Stimulated activated CD8-positive, alpha-beta memory T cell treated with anti-CD3 and anti-CD28 coated beads, Interleukin-4, amount 100 ng/mL, for 4 hours (primary cell): ENCODE measurements at places on chromosomes 5 and 9.

GRCh38 chr5:158382473-158382872 is 523.5 kb upstream of the CLINT1 start:
- no peak for DNase-seq

DNA sequence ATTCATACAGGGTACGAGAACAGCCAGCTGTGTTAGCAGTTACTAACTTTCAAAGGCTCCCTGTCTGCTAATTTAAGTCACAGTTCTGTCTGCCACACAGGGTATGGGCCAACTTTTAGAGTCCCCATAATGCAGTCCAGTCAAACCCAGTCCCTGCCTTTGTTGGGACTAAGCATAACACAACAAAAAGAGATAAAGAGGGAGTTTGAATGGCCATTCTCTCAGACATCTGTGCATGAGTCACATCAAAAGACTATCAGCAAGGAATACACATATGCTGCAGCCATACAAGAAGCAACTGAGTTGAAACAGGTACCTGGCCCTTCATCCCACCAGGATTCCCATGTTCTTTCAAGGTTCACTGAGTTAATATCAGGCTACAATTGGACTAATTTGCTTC is 744.5 kb upstream of the C9orf72 start:
- DNase-seq, result no peak

- no peak for DNase-seq
These were observed 100.9 kb downstream of the ATP10B start for GRCh38 chr5:160750938-160751657.

DNA sequence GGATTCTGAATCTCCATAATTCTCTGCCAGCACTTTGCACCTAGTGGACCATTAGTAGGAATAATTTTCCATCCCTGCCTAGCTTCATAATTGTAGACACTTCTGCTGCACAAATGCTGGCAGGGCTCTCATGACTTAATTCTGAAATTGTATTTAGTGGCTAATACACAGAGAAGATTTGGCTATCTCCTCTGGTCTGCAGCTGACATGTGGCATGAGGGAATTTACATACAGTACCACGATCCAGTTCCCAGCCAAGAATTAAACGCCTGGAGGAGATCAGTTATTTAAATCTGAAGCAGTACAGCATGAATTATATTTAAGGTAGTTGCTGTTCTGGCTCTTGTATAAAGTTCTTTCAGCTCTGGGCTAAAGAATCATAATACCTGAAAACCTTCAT is 46.5 kb downstream of the IQGAP2 start:
- DNase-seq, result no peak

- DNase-seq, result no peak
These were observed 133.9 kb upstream of the SPEF2 start for GRCh38 chr5:35483780-35484179.

DNA sequence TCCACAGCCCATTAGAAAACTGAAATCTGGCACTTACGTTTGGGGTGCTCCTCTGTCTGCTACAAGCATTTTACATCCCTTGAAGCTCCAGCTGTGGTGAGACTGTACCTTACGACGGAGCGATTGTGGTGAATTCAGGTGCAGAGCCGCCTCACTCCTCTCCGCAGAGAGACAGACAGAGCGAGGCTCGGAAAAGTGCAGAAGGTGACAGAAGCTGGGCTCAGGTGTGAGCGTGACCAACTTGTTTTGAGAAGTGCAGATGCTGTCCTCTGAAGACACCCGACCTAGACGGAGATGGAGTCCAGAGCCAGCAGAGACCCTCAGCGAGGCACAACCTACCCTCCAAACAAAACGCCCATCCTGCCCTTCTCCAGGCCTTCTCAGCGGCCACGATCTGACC is 196.5 kb downstream of the MED10 start:
- DNase-seq, result no peak

GRCh38 chr5:95730011-95730700 is 980 bp upstream of the RHOBTB3 start:
- no peak for DNase-seq

GRCh38 chr9:98375138-98375726 is 119.8 kb upstream of the TBC1D2 start:
- DNase-seq, result no peak

GRCh38 chr9:131663288-131663687 is 76.6 kb downstream of the RAPGEF1 start:
- DNase-seq, result no peak

DNA sequence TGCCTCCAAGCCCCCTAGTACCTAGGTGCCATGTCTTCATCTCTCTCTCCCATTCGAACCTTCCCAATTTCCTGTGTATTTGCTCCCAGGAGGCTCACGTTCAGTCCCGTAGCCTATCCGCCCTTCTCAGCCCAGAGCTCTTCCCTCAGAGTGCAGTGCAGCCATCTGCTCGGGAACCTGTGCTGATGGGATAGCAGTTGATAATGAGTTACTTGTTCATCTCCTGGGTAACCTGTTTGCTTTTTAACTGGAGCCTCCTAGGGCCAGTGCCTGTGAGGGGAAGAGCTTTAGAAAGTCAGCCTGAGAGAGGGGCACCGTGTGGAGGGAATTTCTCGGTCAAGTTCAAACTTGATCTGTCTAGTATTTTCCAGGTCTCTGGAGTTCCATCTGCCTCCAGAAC is 229.8 kb upstream of the IL12B start:
- no peak for DNase-seq

- no peak for DNase-seq
These were observed 23.6 kb upstream of the PDE4D start for GRCh38 chr5:59917121-59917520.

- DNase-seq, result no peak
These were observed 78.2 kb downstream of the GTF3C4 start for GRCh38 chr9:132748450-132748849.

- no peak for DNase-seq
These were observed 92.1 kb downstream of the CDKN2A start for GRCh38 chr9:21902136-21902535.

DNA sequence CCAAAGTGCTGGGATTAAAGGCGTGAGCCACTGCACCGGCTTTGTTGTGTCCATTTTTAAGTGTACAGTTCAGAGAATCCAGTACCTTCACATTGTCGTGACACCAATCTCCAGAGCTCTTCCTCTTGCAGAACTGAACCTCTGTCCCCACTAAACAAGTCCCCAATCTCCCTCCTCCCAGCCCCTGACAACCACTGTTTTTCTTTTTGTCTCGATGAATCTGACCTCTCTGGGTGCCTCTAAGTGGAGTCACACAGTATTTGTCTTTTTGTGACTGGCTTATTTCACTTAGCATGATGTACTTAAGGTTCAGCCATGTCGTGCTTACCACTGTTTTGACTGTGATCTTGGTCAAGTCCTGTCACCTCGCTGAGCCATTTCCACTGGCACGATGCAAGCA is 1.6 kb downstream of the WDR38 start:
- no peak for DNase-seq

- DNase-seq, result no peak
These were observed 323.9 kb upstream of the RORB start for GRCh38 chr9:74173284-74173683.

DNA sequence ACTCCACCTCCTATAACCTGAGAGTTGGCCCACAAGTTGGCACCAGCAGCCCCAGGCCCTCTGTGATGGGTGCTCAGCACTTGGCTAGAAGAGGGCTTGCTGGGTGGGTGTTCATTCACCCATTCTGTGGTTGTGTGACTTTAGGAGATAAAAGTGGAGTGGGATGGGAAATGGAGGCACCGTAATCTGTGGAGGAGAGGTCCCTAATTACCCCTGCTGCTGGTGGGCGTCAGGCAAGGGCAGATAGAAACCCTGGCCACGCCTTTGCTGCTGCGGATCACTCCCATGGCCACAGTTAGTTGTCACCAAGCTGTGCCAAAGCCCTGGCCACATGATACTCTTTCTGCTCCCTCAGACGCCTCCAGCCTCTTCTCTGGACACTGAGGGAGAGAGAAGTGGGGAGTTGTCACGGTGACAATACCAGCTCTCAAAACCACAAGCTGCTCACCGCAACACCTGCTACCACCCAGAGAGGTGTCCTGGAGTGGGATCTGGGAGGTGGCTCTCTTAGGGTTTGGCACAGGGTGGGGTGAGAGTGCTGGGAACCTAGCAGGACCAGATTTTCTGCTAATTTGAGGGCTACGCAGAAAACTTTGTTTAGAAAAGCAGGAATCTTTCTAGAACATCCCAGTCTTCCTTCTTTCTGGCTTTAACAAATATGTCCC is 12.0 kb upstream of the NEUROG1 start:
- no peak for DNase-seq

- DNase-seq, result no peak
These were observed 18.6 kb downstream of the JAKMIP2 start for GRCh38 chr5:147763791-147764525.
